Transverse colon (tissue), 4 donors: ENCODE measurements at places on chromosomes 16 and 17. TPM values are rescaled to one million over a fixed set of nuclear protein-coding genes. Genes with fewer than 3 reads are reported as not detected.

DNA sequence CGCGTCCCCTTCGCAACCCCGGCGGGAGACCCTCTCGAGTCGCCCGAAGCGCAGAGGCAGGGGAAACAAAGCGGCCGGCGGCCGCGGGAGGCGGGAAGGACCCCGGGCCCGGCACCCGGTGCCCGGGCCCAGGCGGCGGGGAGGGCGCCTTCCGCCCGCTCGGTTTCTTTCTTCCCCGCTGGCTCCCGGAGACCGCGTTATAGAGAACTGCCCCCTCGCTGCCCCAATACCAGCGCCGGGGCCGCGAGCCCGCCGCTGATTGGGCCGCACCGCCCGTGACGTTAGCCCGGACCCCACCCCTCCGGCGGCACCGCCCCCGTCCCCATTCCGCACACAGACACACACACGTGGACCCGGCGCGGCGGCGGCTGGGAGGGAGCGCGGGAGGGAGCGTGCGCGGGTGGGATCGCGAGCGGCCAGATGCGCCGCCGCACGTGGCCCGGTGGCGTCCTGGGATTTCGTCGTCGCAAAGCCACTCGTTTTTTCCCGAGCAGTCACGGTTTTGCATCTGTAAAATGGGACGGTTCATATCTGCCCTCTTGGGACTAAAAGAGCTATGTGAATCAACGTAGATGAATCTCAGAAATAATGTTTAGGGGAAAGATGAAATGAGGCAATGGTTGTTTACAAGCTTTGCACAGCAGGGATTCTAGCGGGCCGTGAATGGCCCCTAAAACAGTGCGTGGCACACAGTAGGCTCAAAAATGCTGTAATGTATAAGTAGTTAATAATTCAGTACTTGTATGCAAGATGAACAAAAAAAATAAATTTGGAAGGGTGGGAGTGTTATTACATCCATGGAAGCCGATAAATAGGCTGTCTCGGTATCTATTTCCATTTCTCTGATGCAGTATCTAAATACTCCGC is at the start of gene EPOP:
Gene EPOP (minus strand): TSS at position 209 of the 867 bp plus-strand sequence. CDS start 462 bp downstream, outside the sequence.
- peaks cover 8% of the 10 kb centered on the region for H3K4me1 ChIP-seq
- H3K36me3 ChIP-seq: no peaks in the 10 kb centered on the region
- H3K4me3 ChIP-seq: peak within 1 kb of the TSS; percentile 65
- H3K27me3 ChIP-seq: peaks cover 64% of the 10 kb centered on the region
- DNase-seq: peak; percentile 86

The SYNGR3 gene
- total RNA-seq: 4.8 TPM

- no peak overlapping the region for H3K4me3 ChIP-seq
- peaks cover 34% of the 10 kb centered on the region for H3K4me1 ChIP-seq
- H3K27ac ChIP-seq: no peak overlapping the region
These were observed 3.1 kb upstream of the ARL5C start for GRCh38 chr17:39169101-39169500.

GRCh38 chr17:19004421-19005136 is at the start of gene FAM83G:
TSS of gene FAM83G (minus strand) at chr17:19004764. CDS start at chr17:19004041, 723 bp downstream.
- DNase-seq: peak; percentile 92
- peak within 1 kb of the TSS; percentile 93 for H3K27ac ChIP-seq
- no peaks in the 10 kb centered on the region for H3K27me3 ChIP-seq
- no peaks in the 10 kb centered on the region for H3K36me3 ChIP-seq

GRCh38 chr16:86063760-86064405 is 164.9 kb downstream of the IRF8 start:
- H3K4me3 ChIP-seq: no peak overlapping the region
- no peaks in the 10 kb centered on the region for H3K27me3 ChIP-seq
- no peak for DNase-seq

- DNase-seq: no peak
- no peaks in the 10 kb centered on the region for H3K27me3 ChIP-seq
- H3K4me3 ChIP-seq: no peak overlapping the region
- no peaks in the 10 kb centered on the region for H3K36me3 ChIP-seq
- peaks cover 18% of the 10 kb centered on the region for H3K4me1 ChIP-seq
- H3K27ac ChIP-seq: no peak overlapping the region
These were observed 24.7 kb upstream of the AQP8 start for GRCh38 chr16:25192096-25192495.

DNA sequence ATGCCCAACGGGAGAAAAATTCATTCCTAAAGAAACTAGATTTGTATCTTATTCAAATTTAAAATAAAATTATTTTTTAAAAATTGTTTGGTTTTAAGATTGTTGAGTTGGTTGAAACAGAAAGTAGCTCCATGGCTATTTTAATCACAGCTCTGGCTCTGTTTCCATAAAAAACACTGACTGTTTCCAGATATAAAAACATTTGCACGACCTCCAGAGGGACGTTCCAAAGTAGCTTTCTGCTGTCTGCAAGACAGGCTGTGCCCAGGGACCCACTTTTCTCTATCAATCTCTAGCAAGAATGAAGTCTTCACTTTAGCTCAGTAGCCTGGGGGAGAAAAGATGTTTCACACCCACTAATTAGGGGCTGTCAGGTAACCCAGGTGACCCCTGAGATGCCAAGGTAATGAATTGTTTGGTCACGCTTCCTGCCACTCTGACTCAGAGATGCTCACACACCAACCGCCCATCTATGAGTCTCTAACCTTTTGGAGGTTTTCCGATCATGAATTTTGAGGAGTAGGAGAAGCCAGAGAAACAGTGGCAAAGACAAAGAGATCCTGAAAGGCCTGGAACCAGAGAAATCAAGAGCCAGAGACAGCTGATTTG is 220.1 kb upstream of the SOX9 start:
- no peak overlapping the region for H3K4me3 ChIP-seq
- H3K36me3 ChIP-seq: no peaks in the 10 kb centered on the region

The HOXB1 gene
- not detected for total RNA-seq

The CNTD1 gene
- not detected for total RNA-seq

- H3K27ac ChIP-seq: no peak overlapping the region
- no peaks in the 10 kb centered on the region for H3K27me3 ChIP-seq
- no peaks in the 10 kb centered on the region for H3K36me3 ChIP-seq
- H3K4me3 ChIP-seq: no peak overlapping the region
- H3K4me1 ChIP-seq: no peaks in the 10 kb centered on the region
These were observed 7.9 kb upstream of the RPL23 start for GRCh38 chr17:38861399-38861843.

DNA sequence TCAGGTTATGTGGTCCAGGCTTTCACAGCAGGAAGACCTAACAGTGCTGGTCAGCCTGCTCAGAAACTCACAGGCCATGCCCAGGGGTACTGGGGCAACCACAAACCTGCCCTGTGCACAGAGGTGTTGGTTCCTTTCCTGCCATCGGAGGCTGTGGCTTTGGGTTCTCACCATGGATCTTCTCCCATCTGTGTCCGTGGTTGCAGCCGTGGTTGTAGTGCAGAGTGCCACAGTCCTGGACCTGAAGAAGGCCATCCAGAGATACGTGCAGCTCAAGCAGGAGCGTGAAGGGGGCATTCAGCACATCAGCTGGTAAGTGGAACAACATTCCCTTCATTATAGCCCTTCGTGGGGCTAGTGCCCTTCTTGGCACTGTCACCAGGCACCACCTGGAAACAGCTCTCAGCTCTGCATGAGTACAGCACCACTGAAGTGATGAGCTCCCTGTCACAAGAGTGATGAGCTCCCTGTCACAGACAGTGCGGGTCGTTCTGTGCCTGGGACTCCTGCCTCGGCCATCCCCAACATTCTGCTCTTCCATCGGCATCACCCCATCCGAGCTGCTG is 2.0 kb downstream of the SNRNP25 start:
- peaks cover 8% of the 10 kb centered on the region for H3K4me1 ChIP-seq
- H3K27me3 ChIP-seq: no peaks in the 10 kb centered on the region
- H3K27ac ChIP-seq: no peak overlapping the region
- no peak overlapping the region for H3K4me3 ChIP-seq
- no peak for DNase-seq

DNA sequence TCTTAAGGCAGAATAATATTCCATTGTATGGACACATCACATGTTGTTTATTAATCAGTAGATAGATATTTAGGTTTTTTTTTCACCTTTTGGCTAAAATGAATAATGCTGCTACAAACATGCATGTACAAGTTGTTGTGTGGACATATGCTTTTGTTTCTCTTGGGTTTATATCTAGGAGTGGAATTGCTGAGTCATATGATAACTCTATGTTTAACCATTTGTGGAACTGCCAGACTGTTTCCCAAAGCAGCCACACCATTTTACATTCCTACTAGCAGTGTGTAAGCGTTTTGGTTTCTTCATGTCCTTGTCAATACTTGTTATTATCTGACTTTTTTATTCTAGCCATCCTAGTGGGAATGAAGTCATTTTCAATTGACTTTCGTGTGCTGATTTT is 21.3 kb downstream of the CYLD start:
- no peaks in the 10 kb centered on the region for H3K4me1 ChIP-seq
- H3K36me3 ChIP-seq: peaks cover 28% of the 10 kb centered on the region
- H3K4me3 ChIP-seq: no peak overlapping the region
- no peak for DNase-seq
- no peaks in the 10 kb centered on the region for H3K27me3 ChIP-seq
